ENCODE measurements at places on chromosomes 16 and 17.

GRCh38 chr16:85994492-85995490, 95.8 kb downstream of the IRF8 start:
- no peak for DNase-seq

DNA sequence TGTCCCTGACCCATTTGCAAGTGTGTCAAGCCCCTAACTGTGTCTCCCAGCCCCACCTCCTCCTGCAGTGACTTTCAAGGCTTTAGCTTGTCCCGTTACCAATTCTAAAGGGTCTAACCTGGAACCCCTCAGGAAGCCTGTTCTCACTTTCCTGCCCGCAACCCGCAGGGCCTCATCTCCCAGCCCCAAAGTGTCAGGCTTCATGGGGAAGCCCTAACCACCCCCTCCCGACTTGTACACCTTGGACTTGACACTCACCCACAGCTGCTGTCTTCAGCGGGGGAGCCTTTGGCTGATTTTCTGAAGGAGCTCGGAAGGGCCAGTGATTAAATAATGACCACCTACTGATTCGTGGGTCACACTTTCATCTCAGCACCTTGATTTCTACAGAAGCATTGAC, 33.1 kb downstream of the NLRC5 start:
- DNase-seq: no peak

GRCh38 chr17:55546991-55547664, 35.9 kb upstream of the SMIM36 start:
- no peak for DNase-seq

DNA sequence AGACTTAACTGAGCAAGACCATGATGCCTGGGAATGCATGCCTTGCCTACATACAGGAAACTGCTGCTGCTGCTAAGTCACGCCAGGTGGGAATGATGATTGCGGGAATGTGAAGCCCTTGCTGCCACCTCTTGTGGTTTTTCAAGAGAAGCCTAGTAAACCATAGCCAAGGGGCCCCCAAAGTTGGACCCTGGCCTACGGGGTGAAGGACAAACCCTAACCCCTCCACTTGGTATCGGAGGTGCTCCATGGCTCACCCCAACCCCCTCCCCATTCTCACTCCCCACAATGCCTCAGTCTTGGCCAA, 233.9 kb downstream of the ZNF423 start:
- no peak for DNase-seq

DNA sequence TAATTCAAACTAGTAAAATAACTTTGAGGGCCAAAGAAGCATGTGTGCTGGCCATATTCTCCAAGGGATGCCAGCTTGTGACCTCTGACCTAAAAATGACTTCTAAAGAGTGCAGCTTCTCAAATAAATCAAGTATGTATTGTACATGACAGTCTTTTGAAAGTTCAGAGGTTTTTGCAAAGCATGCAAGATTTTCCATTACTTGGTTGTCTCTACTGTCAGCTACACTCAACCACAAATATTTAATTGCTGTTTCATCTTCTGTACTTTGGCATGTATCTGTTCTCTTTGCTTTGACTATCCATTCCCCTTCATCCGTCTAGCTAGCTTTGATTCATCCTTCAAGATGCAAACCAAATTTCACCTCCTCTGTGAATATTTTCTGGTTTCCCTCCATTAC, 121.9 kb upstream of the HS3ST2 start:
- DNase-seq: no peak

- no peak for DNase-seq
These were observed 170.0 kb downstream of the C16orf78 start for GRCh38 chr16:49543631-49543946.
